Activated gamma-delta T cell treated with Interleukin-2 at 50 U/mL for 16 hours (primary cell): ENCODE measurements at places on chromosomes 3 and 15.
A peak's percentile ranks its signal among the peaks of the same experiment; 100 is the strongest.

DNA sequence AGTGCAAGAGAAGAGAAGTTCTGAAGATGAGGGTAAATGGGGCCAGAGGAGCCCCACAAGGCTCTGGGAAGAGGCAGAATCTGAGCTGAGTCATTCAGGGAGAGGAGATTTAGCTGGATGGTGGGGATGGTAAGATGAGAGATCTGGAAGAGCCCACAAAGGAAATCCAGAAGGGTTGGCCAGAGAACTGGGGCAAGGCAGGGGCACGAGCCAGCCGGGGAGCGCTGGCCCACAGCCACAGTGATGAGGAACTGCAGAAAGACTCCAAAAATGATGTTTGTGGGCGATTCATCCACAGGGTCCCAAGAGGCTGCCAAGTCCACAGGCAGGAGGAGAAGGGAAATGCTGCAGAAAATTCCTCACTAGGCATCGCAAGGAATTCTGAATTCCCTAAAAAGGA lies 75.9 kb upstream of the ATP2B2 start:
- no peak for DNase-seq

- DNase-seq: no peak
Measured at GRCh38 chr3:172098698-172099494, 59.5 kb downstream of the FNDC3B start.

DNA sequence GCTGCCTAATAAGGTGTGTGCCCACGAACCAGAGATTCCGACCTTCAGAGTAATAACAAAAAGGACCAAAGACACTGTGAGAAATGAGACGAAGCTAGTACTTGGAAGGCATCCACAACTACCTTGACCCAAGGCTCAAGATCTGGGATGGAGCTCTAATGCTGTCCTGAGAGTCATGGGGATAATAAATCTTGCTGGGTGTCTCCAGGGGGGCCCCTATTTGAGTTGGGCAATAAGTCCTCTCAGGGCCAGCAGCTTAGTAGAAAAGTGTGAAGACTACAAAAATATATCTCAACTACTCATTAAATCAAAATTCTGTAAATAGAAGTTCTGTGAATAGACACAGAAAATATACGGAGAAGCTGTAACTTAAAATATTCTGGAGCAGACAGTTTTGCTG lies 2.9 kb upstream of the NDN start:
- DNase-seq: no peak

- DNase-seq: no peak
Measured at GRCh38 chr3:168544097-168544957, 448.6 kb upstream of the GOLIM4 start.

DNA sequence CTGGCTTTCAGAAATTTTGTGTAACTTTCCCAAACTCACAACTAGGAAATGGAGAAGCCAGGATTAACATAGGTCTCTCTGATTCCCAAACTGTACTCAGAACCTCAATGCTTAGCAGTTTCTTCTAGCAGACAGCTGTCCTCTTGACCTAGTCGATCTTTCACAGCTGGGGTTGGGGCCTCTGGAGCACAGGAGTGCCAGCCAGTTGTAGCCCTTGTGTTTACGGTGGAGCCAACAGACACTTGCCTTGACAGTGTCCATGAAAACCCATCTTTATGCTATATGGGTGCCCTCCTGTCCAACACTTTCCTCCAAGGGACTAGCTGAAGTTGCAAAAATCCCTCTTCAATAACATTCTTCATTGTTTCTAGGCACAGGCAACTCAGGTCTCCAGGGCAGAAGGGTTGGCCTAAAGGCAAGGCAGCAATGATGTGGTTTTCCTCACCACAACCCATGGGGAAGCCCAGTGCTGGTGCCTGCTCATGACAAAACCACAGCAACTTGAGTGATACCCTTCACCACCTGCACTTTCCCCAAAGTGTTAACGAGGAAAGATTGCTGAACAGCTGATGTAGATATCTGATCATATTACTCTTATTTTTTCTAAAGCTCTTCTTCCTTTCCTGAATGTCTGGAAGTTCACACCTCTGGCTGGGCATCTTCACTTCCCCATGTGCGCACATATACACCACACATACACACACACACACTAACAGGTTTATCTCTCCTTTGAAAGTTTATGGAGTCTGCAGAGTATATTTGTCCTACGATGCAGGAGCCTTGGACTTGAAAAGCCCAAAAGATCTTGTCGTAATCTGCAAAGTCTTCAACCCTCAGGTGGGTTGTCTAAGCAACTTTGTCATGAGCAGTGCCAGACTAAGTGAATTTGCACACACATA lies 11.0 kb upstream of the KNG1 start:
- peak; percentile 6 for DNase-seq

GRCh38 chr15:56886363-56886931 lies 32.0 kb upstream of the TCF12 start:
- DNase-seq: no peak

DNA sequence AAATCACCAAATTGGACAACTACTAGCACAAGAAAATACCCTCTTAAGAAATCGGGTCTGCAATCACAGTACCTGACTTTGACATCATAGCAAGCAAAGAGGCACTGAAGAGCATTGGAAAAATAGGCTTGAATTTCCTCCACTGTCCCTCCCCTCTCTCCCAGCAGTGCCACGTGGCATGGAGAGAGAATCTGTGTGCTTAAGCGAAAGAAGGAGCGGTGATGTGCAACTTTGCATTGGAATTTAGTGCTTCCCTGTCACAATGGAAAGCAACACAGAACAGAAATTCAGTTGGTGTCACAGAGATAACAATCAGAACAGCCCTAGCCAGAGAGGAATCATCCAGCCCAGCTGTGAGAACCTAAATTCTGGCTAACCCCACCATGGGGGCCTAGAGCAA lies 207.5 kb upstream of the SLITRK3 start:
- no peak for DNase-seq

- DNase-seq: no peak
Measured at GRCh38 chr3:134694946-134695543, 44.2 kb upstream of the KY start.

DNA sequence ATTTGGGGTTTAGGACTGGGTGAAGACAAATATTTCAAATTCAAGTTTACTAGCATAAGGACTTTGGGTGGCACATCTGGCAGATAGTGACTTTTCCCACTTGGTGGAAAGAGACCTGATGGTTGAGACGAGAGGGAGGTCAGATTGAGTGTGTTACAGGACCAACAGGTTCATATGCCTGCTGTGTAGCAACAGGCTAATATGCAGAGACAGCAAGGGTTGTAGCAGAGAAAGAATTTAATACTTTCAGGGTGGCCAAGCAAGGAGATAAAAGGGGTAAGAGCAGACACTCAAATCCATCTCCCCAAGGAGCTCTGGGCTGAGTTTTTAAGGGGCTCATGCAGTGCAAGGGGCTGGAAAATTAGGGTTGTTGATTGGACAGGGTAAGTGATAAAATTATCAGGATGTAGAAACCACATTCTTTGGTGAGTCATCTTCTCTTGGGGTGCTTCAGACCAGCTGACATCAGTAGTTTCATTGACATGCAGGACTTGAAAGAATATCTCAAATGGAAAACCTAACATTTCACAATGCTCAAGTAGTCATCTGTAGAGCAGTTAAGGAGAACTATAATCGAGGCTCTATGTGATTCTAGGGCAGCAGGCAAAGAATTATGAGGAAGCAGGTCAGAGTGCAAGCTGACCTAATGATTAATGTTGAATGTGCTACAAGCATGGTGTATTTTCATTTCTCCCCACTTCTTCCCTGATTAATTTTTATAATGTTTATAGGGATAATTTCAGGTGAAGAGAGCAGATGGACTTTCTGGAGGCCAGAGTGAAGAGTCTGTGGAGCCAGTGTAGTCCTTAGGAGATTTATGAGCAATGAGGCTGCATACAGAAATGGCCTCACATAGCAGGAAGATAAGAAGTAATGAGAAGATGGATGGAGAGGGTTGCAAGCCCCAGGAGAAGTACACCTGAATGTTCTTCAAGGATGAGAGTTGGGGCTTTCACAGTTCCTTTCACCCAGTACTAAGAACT lies 13.7 kb downstream of the FOXB1 start:
- no peak for DNase-seq

DNA sequence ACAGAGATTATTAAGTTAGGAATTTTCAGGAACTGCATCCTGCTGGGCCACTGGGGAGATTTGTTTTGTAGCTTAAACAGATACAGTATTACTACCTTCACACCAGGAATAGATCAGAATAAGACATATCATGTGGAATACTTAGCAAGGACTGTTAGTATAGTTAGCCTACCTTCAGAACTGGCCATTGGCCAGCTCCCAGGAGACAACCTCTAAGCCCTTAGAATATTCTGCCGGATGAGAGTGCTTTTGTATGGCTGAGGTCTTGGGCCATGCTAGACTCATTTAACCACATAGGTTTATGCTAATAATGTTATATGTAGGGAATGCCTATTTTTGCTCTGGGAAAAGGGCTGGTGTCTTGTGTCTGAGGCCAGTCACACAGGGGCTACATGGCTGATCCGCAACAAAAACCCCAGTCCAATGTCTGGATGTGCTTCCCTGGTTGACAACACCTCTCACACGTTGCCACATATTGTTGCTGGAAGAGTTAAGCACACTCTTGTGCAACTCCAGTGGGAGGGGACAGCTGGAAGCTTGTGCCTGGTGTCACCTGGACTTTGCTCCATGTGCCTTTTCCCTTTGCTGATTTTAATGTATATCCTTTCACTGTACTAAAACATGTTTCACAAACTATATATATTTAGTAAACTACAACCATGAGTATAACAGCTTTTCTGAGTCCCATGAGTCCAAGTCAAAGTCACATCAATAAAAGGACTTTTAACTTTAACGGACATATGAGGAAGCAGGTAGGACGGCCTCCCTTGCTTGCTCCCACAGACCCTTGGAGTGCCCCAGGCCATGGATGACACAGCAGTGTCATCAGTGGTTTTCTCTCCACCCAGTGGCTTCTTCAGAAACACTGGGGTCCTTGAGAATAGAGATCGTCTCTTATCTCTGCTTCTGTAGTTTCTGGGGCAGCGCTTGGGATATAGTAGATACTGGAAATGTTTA lies 118.0 kb upstream of the C3orf80 start:
- DNase-seq: no peak

DNA sequence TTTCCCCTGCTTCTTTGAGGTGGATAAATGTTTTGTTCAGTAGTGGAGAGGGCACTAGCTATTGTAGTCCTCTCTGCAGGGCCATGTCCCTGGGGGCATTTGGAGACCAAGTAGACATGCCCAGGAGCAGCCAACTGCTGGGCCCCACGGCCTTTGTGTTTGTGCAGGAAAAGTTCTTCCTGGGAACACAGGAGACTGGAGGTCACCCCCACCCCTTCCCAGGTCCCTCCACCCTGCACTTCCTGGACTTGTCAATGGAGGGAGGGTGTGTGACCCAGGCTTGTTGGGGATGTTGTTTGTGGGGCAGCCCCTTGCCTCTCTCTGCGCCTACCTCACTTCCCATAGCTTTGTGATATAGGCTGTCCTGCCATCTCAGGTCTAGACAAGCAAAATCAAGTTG lies 317.0 kb upstream of the LRRFIP2 start:
- DNase-seq: no peak

DNA sequence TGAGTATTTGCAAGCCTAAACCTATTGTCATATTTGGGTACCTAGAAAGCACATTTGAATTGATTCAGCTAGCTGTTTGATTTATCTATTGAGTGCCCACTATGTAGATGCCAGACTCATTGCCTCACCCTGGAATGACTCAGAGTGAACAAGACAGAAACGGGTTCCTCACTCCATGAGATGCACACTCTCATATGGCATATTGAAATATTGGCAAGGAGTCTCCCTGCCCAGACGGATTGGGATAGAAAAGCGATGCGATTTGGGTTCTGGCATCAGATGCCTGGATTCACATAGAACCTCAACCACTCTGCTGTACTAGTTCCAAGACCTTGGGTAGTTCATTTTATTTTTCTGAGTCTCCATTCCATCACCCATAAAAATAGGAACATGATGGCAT lies 22.5 kb downstream of the LRRN1 start:
- no peak for DNase-seq

GRCh38 chr15:88788036-88788435 lies 15.2 kb upstream of the ACAN start:
- DNase-seq: no peak

GRCh38 chr15:67409175-67409574 lies 111.8 kb upstream of the C15orf61 start:
- no peak for DNase-seq

DNA sequence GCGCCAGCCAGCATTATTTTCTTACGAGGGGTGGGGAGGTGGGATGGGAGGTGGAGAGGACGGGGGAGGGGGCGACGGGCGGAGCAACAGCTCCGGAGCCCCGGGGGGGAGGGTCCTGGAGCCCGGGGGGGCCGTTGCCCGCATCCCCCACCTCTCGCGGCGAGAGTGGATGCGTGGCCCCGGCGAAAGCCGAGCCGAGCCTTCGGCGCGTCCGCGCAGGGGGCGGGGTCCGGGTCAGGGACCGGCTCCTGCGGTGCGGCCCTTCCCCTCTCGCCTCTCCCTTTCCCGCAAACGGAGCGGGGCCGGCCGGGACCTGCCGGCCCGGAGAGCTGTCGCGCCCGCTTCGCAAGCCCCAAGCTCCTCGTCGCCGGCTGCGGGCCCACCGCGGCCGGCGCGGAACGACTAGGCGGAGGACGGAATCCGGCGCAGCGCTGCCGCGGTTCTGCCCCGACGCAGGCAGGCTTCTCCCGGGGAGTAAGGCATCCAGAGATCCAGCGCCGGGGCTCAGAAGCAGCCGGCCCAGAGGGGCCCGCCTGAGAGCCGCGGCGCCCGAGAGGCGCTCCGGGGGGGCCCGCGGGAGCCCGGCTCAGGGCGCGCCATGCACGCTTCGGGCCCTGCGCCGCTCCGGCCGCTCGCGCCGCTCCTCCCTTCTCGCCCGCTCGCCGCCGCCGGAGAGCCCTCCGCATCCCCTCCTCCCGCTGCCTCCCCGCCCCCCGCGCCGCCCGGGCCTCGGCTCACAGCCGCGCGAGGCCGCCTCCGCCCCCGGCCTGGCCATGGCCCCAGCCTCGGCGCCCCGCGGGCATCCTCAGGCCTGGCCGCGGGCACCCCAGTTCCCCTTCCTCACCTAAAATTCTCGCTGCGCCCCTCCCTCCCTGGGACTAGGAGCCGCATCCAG lies 459 bp upstream of the ADCY5 start:
- no peak for DNase-seq

DNA sequence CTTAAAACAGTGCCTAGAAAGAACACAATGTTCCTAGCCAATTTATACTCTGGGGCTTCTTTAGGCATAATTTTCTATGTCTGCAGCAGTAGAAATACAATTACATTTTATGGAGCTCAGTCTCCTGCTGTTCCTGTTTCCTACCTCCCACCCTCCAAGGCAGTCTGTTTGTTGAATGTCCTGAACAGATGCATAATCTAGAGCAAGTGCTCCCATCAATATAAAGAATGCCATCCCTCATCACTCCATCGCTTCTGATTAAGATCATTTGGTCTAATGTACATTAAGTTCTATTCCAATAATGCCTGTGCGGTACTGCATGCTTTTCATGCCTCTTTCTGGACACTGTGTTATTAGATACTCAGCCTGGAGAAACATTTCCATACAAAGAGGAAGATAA lies 869.8 kb upstream of the CFAP20DC start:
- DNase-seq: no peak

DNA sequence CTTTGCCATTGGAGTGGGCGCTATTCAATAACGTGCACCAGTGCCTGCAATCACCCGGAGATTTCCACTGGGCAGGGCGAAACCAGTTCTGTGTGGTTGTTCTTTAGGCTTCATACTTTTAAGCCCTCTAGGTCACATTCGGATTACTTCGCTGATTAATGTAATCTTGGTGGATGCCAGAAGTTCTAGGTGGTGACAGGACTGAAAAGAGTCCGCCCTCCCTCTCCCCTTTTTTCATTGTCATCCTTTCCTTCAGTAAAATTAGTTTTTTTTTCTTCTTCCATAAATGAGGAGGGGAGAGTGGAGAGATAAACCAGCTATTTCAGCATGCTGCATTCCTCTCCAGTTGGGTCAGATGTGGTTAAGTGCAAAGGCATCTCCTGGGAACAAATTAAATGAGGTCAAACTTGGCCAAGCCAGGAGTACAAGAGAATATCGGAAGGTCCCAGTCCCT lies 2.3 kb upstream of the SLC2A2 start:
- no peak for DNase-seq
